GM12865 (cell line): ENCODE measurements at places on chromosomes 1 and 21.

GRCh38 chr1:14517841-14518180 lies 80.7 kb upstream of the KAZN start:
- peak; percentile 65 for DNase-seq

DNA sequence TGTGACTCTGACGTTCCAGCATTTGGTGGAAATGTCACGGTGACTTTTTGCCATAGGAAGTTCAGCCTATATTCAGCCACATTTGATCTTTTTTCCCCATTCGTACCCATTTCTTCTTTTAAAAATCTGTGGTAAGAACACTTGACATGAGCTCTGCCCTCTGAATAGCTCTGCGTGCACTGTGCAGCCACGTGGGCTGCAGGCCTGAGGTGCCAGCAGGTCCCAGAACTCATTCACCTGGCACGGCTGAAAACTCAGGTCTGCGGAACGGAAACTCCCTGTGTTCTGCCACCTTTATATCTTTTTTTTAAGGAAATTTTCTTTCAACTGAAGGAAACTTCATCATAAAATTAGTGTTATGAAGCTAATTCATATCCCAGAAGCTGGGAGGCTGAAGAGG lies 28.6 kb downstream of the CEP104 start:
- DNase-seq = no peak

DNA sequence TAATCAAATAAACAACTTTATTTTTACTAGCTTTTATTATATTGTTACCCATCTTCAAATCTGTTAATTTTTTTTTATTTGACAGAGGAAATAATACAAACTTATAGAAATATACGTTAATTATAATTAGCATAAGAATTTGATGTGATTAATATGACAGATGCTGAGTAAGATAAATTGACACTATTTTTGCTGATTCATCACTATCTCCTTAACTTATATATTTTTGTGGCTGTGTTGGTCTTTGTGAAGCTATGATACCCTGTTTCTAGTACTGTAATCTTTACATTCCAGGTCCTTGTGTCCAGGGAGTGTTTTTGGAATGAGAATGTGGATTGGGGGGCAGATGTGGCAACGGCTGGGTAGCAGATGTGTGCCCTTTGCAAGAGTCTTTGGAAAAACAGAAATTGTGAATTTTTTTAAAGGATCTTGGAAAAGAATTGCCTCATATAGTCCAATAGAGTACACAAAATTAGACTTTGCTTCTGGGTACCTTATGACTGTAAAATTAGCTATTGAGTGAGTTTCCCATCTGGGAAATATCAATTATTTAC lies 102.6 kb downstream of the KCNK2 start:
- no peak for DNase-seq

- no peak for DNase-seq
These were observed 232.8 kb downstream of the SDCCAG8 start for GRCh38 chr1:243488459-243489157.

DNA sequence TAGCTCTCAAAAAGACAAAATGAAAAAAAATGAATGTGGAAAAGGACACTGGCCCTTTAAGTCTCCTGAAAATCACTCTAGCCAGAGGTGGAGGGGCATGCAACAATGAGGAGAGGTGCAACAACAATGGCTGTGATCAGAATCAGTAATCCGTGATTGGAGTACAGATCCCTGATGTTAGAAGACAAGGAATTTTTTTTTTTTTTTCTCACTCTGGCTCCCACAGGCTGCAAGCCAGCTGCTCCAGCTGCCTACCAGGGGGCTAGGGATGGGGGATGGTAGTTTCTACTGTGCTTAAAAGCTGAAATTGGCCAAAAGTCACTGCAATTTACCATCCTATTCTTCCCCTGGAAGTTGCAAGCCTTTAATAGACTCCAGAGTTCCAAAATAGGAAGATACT lies 54.5 kb downstream of the STYXL2 start:
- no peak for DNase-seq

DNA sequence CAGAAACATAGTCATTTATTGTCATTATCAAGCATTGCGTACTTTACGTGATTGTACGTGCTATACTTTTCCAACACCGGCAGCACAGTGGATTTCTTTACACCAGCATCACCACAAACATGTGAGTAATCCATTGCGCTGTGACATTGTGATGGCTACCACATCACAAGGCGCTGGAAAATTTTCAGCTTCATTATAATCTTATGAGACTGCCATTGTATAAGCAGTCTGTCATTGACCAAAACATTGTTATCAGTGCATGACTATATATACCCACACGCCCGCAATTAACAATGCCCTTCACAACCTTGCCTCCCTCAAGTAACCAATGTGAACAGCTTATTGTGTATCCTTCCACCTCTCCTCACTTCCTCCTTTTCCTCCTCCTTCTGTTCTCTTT lies 137.6 kb downstream of the ZZZ3 start:
- DNase-seq = no peak

DNA sequence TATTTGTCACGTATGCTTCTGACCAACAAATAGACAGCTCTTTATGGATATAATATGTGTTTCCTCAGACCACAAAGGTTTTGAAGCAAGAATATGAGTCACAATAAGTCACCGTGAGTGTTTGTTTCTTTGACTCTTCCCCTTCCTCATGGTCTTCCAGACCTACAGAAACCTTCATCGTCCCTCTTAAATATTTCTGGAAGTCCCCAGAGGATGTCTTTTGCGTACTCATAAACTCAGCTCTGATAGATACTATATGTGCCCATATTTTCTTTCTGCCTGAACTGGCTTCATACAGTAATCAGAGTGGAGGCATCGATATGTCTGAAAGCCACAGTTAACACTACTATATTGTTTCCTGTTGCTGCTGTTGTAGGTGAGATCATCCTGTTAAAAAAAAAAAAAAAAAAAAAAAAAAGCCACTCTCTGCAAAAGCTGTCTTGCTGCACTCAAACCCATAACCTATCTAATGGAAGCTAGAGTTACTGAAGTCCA lies 38.4 kb downstream of the ADAMTS1 start:
- DNase-seq = no peak

DNA sequence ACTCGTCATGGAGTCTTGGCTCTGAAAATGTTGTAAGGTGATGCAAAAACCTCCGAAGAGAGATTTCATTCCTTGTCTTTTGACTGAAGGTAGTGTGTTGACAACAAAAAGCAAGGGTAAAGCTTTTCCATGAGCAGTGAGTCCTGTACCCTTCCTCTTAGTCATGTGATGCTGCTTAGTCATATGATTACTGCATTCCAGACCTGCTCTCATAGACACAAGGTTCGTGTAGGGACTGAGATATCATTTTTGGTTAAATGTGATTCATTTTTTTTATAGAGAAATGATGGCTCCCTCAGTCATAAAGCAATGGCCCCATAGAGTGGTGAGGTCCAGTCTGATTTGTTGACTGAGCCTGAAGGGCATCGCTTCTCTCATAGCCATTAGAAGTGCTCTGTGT lies 9.2 kb downstream of the KCNJ6 start:
- no peak for DNase-seq

DNA sequence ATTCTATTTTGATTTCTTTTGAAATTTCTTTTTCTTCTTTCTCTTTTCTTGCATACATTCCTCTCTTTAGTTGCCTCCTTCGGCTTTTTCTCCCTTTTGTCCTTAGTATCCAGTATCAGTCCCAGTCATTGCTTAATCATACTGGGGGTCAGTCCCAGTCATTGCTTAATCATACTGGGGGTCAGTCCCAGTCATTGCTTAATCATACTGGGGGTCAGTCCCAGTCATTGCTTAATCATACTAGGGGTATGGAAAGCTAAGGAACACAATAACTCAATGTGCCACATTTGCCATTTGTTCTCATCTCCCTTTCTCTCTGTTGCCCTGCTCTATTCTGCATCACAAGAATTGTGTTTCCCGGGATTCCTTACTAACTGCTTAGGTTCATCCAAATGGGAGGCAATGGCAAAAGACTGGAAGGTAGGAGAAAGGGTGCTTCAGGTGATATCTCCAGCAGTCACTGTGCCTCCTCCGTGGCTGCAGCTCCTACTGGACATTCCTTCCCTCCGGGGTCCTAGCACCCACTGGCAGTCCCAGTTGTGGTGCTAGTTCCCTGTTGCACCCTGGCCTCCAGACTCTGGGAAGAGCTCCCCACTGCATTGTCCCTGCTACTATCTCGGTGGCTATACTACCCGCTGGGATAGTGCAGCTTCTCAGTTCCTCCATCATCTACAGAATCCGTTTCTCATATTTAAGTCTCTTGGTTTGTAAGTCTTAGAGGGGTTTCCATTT lies 32.6 kb upstream of the LAMC1 start:
- DNase-seq = no peak

DNA sequence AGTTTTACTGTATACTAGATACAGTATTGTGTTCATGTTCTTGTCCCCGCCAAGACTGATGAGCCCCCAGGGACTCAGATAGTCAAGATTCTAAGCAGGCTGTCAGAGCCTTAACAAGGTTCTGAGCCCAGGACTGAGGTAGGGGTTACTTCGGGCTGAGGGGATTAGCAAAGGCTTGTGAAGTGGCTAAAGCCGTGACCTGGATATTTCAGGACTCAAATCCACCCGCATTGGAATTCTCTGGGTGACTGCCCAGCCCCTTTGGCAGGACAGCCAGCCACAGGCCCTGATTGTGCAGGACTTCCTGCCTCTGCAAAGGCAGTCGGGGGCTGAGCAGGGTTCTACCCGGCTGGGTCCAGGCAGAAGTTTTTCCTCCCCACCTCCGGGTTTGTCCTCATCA lies at the start of gene PLA2G5:
TSS of gene PLA2G5 (plus strand) at position 321 of the 400 bp plus-strand sequence. CDS start 14,637 bp downstream, outside the sequence.
- no peak for DNase-seq

- DNase-seq = no peak
These were observed 175.9 kb upstream of the ARHGEF16 start for GRCh38 chr1:3278416-3279181.

DNA sequence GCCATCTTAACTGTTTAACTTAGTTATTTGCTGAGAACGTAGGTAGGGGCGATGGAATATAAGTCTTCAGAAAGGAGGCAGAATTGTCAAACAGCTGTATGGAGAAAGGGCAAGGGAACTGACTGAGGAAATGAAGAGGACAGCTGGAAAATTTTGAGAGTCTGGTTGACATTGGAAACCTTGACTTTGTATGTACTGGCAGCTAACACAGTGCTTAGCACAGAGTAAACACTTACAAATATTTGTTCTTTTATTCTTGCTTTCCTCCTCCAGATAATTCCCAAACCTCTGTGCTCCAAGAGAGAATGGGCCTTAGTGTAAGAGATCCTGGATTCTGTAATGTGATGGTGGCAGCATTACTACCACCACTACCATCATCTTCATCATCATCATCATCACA lies 91.3 kb downstream of the ZSCAN20 start:
- no peak for DNase-seq

- peak; percentile 32 for DNase-seq
These were observed 1.2 kb upstream of the ST3GAL3 start for GRCh38 chr1:43705982-43706597.

GRCh38 chr1:100237091-100237490 lies 12.5 kb downstream of the DBT start:
- no peak for DNase-seq
